ENCODE measurements at places on chromosomes 5 and 9. TPM values are rescaled to one million over a fixed set of nuclear protein-coding genes. Genes with fewer than 3 reads are reported as not detected.

Gene LMBRD2
- 7.5 TPM for total RNA-seq

Gene GPR150
- total RNA-seq = 0.20 TPM

Gene SLC25A2
- not detected for total RNA-seq

Gene DDX4
- total RNA-seq = not detected

Gene EFCAB9
- total RNA-seq = not detected
